Keratinocyte (primary cell): ENCODE measurements at places on chromosomes 2 and 18. TPM values are rescaled to one million over a fixed set of nuclear protein-coding genes. Genes with fewer than 3 reads are reported as not detected.

LCT gene
- polyA plus RNA-seq = 0.01 TPM in 1 of 3 replicates, not detected in the others

COL6A3 gene
- polyA plus RNA-seq = 0.01 TPM in 1 of 3 replicates, not detected in the others

CGREF1 gene
- 1.1 to 1.4 TPM (median 1.3 TPM) in 3 replicates for polyA plus RNA-seq

GRCh38 chr18:38688416-38688815 is 1122.8 kb upstream of the CELF4 start:
- no peak for DNase-seq

- no peak for DNase-seq
These were observed 56.3 kb upstream of the FZD5 start for GRCh38 chr2:207825978-207826377.
